ENCODE measurements at places on chromosomes 2 and 18.

- no peak for DNase-seq
Measured at GRCh38 chr18:11810379-11810778, 40.8 kb upstream of the CHMP1B start.

DNA sequence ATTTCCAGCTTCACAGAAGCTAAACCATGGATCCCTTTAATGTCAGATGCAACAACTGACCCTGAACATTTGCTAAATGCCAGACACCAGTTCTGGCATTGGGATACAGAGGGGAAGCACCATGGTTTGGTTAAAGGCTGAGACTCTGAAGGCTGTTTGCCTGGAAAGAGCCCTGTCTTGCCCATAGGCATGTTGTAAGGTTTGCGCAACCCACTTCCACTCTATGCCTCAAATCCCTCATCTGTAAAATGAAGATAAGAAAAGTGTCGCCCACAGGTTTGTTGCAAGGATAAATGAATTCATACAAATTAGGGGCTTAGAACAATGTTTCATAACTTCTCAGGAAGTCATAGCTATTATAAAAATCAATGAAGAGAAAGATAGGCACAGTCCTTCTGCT is 380.9 kb upstream of the GYPC start:
- no peak for DNase-seq

GRCh38 chr2:168945508-168945907 is 44.4 kb downstream of the G6PC2 start:
- no peak for DNase-seq

- no peak for DNase-seq
Measured at GRCh38 chr2:176683618-176684111, 414.4 kb downstream of the MTX2 start.

DNA sequence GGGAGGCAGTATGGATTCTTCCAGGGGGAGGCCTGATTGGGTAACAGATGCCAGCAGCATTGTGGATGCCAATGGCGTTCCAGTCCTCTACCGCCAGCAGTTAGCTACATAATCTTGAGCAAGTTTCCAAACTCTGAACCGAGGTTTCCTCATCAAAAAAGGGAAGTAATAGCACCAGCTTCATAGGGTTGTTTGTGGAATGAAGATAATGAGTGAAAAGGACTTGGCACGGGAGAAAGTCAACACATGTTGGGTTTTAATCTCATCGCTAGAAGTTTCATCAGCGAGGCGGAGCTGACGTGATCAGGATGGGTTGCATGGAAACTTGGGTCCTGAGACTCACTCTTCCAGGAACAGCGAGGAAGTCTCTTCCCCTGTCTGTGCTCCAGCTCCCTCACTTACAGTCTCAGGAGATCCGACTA is 266.7 kb downstream of the SH3BP4 start:
- no peak for DNase-seq

DNA sequence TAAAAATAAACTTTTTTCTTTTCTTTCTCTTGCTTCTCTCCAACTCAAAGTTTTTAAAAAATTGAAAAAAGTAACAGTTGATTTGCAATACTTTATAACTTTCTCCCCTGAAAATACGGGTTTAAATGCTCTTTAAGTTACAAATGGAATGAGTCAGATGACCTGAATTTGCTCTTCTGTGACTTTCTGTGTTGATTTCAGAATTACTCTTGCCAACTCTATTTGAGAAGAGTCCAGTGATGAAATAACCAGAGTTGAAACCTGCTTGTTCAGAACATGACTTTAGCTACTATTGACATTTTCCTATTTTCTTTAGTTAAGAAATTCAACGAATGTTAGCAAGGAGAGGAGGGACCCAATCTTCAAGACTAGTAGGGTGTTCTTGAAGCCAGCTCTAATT is 146.1 kb upstream of the ZSWIM2 start:
- peak; percentile 94 for DNase-seq

Data from iris pigment epithelial cell (primary cell).